ENCODE measurements at places on chromosomes 2 and 18. TPM values are rescaled to one million over a fixed set of nuclear protein-coding genes. Genes with fewer than 3 reads are reported as not detected.

- DNase-seq = no peak
Measured at GRCh38 chr2:111105926-111106325, 14.8 kb upstream of the BCL2L11 start.

DNA sequence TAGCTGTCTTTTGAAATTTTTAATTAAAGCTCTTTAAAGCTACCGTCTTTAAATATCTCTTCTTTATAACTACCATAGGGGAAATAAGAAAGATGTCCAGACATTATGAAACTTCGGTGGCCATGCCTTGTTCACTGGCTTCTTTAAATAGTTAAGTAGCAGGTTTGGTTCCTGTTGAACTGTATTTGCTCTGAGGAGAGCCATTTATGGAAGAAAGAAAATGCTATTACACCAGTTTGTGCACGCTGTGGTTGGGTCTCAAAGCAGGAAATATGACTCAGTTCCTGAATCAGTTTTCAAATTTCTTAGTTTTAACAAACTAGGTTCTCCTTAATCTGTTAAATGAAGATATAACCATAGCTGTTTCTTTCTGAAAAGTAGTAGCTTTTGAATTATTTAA is 12.2 kb downstream of the ARPC2 start:
- DNase-seq = no peak

GRCh38 chr2:189379731-189380261 is 61.5 kb upstream of the WDR75 start:
- DNase-seq = no peak

DNA sequence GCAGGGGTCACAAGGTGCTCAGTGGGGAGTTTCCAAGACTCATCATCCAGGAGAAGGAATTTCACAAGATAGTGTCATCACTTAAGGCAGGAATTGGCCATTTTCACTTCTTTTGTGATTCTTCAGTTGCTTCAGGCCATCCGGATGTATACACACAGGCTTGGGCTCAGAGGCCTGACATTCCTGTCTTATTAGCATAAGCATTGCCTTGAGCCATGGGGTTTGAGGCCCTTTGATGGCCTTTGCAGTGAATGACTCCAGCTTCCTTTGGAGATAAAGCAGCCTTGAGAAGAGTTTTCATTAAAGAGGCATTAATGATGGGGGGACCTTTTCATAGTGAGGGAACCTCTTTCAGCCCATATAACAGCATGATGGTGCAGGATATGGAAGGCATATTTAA is 366.0 kb upstream of the CNTNAP5 start:
- no peak for DNase-seq

GRCh38 chr2:205411558-205411957 is 270.7 kb upstream of the NRP2 start:
- no peak for DNase-seq

- DNase-seq = no peak
Measured at GRCh38 chr2:23418056-23418455, 33.1 kb downstream of the KLHL29 start.

- peak; percentile 18 for DNase-seq
Measured at GRCh38 chr2:128442053-128442751, 123.5 kb upstream of the HS6ST1 start.

GRCh38 chr2:28656937-28657615 is 94.6 kb upstream of the PPP1CB start:
- DNase-seq = no peak

DNA sequence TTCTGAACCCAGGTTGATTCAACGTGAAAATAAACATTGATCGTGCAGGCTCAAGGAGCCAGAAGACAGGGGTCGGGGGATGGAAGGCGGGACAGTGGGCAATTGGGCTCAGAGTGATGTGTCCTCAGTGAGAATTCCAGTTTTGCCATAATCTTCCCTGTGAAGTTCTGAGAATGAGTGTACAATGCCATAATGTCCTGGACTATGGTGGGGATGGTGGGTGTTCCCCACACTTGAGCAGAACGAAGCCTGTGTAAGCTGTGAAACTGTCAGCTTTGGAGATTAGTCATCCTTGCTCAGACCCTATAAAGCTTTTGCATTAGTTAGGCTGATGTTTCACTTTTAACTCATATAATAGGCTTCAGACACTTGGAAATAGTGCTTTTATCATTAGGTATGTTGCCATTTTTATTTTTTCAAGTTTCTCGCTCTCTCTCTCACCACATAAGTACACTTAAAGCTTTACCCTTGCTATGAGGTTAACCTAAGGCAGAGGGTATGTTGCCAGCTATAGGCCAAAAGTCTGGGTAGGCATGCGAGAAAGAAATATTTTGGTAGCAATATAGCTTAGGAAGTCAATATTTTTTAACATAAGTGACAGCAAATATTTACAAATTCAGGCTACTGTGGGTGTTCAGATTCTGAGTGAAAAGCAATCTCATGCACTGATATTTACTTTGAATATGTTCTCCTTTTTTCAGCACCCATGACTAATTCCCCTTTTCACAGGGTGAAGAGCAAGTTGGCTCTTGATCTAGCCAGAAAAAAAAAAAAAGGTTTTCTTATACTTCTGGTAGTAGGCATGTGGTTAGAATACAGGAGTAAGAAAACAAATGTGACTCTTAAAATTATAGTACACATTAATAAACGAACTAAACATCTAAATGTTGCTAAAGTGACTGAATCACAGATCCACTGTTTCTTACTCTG is 47.2 kb downstream of the CDC42EP3 start:
- DNase-seq = no peak

GRCh38 chr2:23487735-23488492 is 102.9 kb downstream of the KLHL29 start:
- no peak for DNase-seq

- no peak for DNase-seq
Measured at GRCh38 chr18:21894619-21895367, 154.2 kb downstream of the MIB1 start.

DNA sequence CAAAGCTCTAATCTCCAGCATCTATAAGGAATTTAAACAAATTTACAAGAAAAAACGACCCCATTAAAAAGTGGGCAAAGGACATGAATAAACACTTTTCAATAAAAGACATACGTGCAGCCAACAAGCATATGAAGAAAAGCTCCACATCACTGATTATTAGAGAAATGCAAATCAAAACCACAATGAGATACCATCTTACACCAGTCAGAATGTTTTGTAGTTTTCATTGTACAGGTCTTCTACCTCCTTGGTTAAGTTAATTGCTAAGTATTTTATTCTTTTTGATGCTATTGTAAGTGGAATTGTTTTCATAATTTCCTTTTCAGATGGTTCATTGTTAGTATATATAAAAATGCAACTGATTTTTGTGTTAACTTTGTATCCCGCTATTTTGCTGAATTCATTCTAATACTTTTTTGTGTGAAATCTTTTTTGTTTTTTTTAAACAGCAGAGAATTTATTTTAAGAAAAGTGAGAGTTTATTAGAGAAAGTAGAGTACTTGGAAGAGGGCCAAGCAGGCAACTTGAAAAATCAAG is 40.7 kb downstream of the SLC39A10 start:
- no peak for DNase-seq

DNA sequence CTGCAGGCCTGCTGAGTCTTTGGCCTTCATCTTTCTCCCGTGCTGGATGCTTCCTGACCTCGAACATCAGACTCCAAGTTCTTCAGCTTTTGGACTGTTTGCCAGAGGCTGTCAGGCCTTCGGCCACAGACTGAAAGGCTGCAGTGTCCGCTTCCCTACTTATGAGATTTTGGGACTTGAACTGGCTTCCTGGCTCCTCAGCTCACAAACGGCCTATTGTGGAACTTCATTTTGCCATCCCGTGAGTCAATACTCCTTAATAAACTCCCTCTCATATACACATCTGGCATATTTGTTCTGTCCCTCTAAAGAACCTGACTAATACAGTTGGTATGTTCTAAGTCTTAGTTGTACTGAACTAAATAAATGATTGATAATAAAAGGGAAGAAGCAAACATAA is 702.8 kb upstream of the LINC00305 start:
- DNase-seq = no peak

DNA sequence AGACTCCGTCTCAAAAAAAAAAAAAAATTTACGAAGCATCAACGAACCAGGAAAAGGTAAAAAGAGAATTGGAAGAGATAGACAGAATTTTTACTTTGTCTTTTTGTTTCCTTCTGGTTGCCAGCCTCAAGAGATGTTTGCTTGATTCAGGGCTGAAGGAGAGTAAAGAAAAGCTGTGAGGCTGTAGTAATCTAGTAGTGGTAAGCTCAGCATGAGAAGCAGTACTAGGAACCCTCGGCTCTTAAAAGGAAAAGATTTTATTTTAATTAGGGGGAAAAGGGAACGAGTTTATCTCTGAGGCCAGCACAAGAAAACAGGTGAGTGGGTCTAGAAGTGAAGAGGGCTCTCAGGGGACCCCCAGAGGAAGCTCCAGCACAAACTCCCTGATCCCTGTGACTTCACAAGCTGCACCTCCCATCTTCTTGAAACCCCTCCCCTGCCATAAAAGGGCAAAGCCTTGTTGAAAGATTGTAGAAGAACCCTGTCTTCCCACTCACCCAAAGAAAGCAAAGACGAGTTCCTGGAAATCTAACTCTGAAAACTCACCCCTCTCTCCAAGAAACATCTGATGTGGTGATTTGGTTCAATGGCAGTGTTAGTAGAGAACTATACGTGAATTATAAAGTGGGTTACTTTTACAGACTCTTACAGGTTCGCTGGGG is 8.6 kb downstream of the RBMS1 start:
- peak; percentile 42 for DNase-seq

DNA sequence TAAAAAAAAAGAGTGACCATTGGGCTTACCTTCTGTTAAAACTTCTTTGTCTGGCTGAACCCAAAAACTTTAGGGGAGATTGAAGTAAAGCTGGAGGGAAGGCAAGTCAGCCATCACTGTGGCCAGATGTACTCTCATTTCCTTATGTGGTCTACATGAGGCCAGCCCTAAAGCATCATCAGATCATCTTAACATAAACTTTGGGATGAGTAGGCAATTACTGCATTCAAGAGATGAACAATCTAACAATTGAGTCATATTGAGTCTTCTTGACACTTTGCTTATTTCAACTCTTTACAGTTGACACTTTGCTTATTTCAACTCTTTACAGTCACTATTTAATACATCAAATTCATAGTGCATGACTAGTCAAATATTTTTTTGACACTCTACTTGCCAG is 155.6 kb downstream of the QPCT start:
- DNase-seq = no peak

DNA sequence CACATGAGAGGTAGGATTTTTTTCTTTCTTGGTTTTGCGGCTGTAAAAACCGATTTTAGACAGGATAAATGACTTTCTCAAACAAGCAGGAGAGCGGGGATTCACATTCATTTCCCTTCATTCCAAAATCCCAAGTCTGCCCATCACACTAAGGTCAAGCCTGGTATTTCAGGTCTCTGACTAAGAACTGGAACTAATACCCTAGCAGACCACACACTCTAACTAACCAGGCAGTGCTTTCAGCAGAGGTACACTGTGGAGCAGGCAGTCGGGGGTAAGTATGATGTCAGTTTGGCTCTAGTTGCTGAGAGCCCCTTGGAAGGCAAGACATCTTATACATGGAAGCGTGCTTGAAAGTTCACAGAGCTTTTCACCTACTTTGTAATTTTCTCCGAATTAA is 128.1 kb upstream of the LHCGR start:
- DNase-seq = no peak

GRCh38 chr18:25832001-25832604 is 258.3 kb downstream of the SS18 start:
- DNase-seq = no peak

- no peak for DNase-seq
Measured at GRCh38 chr18:50280707-50281294, 522 bp downstream of the MBD1 start.

DNA sequence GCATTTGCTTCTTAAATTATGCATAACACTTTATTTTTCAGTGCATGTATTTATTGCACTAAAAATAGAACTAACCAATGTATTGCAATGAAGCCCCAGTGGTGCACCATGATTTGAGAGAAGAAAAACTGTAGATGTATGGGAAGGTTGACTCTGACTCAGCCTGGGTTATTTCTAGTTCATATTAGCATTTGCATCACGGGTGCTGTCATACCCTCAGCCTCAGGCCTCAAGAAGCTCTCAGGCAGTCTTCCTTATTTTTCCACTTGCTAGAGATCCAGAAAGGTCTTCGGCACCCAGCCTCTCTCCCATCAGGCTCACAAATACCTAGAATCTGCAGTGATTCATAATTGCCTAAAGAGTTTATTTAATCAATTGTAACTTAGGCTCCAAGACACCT is 148.0 kb downstream of the DNER start:
- DNase-seq = no peak

GRCh38 chr2:226993171-226993570 is 157.3 kb downstream of the RHBDD1 start:
- DNase-seq = no peak

- DNase-seq = no peak
Measured at GRCh38 chr2:1341404-1342120, 71.7 kb upstream of the TPO start.

GRCh38 chr2:237731663-237732062 is 66.9 kb upstream of the RBM44 start:
- DNase-seq = no peak

- DNase-seq = no peak
Measured at GRCh38 chr2:70133491-70134322, 46.4 kb downstream of the PCBP1 start.

DNA sequence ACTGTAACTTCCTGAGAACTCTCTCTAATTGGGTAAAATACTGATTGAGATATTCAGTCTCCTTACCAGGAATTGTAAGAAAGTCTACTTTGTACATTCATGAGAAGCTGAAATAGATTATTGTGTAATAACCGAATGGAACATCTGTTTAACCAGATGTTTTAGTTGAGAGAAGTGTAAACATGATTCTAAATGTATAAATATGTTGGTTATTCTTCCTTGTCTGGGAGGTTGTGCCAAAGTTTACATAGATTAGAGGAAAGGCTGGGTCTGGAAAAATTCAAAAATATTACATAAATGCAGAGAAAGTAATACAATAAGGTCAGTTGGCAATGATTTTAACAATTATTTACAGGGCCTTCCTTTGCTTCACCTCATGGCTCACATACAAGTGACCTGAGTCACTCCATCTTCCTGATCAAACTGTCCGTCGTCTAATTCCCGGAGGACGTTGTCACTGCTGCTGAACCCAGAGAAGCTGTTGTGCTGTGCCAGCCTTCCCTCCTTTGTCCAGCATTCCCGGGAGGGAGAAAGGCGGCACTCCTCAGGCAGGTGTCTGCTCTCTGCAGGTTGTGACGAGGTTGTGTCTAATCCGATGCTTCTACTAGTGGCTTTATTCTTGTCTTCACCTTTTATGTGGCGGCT is 55.9 kb downstream of the MOB4 start:
- DNase-seq = no peak

GRCh38 chr2:140711867-140712266 is 1418.9 kb downstream of the LRP1B start:
- no peak for DNase-seq

Gene TBR1
- not detected for total RNA-seq

Gene SKOR2
- total RNA-seq = not detected

Gene KCNE4
- total RNA-seq = not detected

Gene CYP1B1
- 8.6 TPM for total RNA-seq

Gene HOXD9
- total RNA-seq = not detected

Gene AGAP1
- 2.4 TPM for total RNA-seq

Gene SPR
- 0.60 TPM for total RNA-seq

Gene COBLL1
- total RNA-seq = 0.50 TPM

Gene MYO3B
- 0.11 TPM for total RNA-seq

Gene TMEFF2
- total RNA-seq = not detected

Gene CCDC102B
- 3.9 TPM for total RNA-seq

Gene CHRND
- total RNA-seq = not detected

Gene RBKS
- total RNA-seq = 2.3 TPM

Gene HOXD13
- total RNA-seq = not detected

Gene ALK
- total RNA-seq = not detected
